ENCODE measurements at places on chromosomes 3 and 15. TPM values are rescaled to one million over a fixed set of nuclear protein-coding genes. Genes with fewer than 3 reads are reported as not detected.
A peak's percentile ranks its signal among the peaks of the same experiment; 100 is the strongest.

GRCh38 chr15:56076640-56077039, 83.2 kb upstream of the NEDD4 start:
- no peak for DNase-seq

GRCh38 chr15:100704281-100705055, 102.1 kb downstream of the ASB7 start:
- no peak for DNase-seq

The ARHGEF26 gene
- total RNA-seq = 0.93 TPM

DNA sequence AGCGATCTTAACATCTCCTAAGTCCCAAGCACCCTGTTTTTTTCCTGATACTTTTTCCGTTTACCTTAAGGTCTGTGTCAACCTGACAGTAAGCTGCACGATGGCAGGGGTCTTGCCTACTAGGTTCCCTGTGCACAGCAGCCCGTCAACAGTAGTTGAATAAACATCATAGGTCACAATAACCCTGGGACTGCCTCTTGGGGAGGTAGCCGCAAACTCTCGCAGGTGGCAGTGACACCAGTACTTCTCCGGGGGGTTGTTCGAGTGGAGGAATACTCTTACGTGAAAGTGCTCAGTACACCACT, 365 bp upstream of the PDCD6IP start:
- no peak for DNase-seq

GRCh38 chr3:45942051-45942825, 1.0 kb upstream of the CXCR6 start:
- no peak for DNase-seq

The ELL3 gene
- total RNA-seq = 0.59 TPM

The DAZL gene
- not detected for total RNA-seq

GRCh38 chr15:77649017-77649416, 16.3 kb upstream of the LINGO1 start:
- DNase-seq = no peak

DNA sequence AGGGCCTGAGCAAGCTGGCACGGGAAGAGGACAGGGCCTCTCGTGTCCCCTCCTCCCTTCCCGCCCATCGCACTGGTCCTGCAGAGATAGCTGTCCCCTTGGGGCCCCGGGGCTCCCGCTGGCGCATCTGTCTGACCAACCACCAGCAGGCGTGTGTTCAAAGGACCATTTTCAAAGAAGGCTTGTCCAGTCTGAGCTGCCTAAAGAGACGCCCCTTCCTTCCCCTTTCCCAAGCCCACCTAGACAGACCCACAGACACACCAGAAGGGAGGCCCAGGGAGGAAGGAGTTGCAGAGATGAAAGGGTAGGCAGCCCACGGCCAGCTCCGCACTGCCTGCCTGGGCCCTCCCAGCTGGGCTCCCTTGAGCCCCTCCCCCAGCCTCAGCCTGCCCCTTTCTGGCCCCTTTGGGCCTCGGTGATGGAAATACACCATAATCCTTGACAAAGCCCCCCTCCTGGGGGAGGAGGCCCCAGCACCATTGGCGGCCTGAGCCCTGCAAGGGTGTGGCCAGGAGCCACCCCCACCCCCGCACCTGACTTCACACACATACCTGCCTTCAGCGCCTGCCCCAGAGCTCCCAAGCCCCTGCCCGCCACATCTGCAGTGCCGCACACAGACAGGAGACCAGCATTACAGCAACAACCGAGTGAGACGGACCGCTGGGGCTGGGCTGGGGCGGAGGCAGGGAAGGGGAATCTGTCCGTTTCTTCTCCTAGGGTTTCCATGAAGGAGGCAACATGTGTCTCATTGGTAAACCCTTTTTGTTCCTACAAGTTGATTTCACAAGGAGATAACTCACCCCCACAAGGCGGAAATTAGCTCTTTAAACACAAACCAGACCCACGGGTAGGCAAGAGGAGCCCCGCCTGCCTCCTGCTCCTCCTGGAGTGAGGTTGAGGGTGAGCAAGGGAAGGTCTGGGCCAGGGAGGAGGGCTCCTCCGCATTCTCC, at the start of gene STRA6:
TSS of gene STRA6 (minus strand) at position 336 of the 950 bp plus-strand sequence. CDS start 520 bp downstream, outside the sequence.
- DNase-seq = no peak

DNA sequence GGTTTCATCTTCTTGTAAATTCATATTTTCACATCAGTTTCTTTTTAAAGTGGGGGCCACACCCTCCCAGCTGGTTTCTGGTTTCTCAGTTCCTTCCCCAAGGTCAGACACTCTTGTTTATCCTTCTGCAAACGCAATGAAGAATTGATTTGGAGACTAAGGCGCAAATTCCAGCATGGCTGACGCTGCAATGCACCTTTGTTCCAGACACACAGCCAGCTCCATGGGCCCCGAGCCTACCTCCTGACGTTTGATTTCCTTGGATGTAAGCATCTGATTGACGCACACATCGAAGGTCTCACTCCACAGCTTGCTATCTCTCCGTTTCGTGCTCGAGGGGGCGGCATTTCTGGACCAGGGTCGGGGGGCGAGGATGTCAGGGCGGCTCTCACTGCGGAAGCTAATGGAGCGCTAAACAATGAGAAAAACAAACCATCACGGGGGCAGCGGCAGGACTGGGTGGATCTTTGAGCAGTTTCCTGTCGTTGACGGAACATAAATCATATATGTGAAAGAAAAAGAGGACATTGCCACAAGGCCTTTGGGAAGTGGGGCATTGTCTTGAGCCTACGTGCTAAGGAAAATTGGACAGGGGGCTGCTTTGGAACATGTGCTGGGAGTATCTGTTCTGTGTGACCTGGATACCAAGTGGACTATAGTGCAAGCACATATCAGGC, 46.9 kb downstream of the ARHGEF3 start:
- DNase-seq = no peak

DNA sequence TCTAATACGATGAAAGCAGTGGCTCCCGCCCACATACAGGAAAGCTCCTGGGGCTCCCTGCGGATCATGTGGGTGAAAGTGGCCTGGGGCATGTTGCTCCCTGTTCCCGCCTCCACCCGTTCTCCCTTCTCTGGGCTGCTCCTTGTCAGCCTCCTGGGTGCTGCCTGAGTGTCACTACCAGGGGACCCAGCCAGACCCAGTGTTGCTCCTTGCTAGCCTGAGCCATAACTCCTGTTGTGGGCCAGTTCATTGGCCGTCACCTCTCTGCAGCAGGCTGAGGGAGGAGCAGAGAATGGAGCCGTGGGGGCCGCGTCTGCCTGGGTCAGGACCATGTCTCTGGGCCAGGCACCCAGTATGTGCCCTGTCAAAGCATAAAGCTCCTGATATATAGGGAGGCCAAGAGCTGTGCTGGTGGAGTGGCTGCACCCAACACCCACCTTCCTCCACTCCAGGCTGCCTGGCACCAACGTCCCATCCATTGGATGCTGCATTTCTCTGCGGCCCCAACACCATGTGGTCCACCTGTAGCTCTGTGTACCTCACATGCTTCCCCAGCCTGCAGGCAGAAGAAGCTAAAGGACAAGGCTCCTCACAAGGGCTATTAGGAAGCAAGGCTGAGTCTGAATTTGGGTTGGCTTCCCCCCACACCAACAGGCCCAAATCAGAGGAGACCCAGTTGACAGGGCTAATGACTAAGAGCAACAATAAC, 40.5 kb downstream of the KLF13 start:
- no peak for DNase-seq

GRCh38 chr3:187098923-187099512, 40.3 kb downstream of the RPL39L start:
- DNase-seq = no peak

The GNB4 gene
- total RNA-seq = 12.5 TPM

DNA sequence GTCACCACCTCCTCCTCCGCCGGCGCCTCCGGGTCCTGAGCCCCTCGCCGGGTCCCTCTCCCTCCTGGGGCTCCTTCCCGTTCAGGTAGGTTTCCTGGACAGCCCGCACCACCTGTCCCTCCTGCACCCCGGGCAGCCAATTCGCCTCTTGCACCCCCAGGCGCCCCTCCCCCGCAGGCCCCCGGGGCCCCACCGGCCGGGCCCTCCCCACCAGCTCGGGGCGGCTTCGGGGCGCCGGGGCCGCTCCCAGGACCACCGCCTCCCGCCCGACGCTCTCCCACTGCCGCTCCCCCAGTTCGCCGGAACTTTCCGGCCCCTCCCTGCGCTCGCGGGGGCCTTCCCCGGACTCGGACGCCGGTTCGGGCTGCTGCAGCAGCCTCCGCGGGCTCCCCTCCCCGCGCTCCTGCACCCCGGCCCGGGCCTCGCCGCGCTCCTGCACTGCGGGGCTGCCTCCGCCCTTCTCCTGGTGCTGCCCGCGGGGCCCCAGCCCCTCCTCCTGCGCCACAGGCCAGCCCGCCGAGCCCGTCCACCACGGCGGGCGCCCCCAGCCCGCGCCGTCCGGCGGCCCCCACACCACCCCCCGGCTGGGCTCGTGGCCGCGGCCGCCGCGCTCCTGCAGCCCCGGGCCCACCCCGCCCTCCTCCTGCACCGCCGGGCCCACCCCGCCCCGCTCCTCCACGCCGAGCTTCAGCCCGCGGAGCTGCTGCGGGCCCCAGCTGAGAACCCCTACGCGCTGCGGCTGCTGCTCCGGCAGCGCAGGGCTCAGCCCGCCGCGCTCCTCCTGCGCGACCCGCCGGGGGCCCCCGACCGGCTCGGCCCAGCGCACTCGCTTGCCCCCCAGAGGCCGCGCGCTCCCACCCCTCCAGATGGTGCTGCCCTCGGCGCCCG, 587 bp upstream of the TNK2 start:
- peak; percentile 46 for DNase-seq

All from heart right ventricle (tissue), 16 donors.